Subcutaneous adipose tissue (tissue), 4 donors: ENCODE measurements at places on chromosomes 1 and 21. TPM values are rescaled to one million over a fixed set of nuclear protein-coding genes. Genes with fewer than 3 reads are reported as not detected.

AMIGO1 gene
- total RNA-seq: 2.8 TPM

CLIC6 gene
- total RNA-seq: 20.9 TPM

SLC44A3 gene
- 2.3 TPM for total RNA-seq

AMPD1 gene
- 0.51 TPM for total RNA-seq

SPEN gene
- 44.0 TPM for total RNA-seq

ZSWIM5 gene
- total RNA-seq: 0.94 TPM

SYT6 gene
- total RNA-seq: 0.19 TPM

ANKRD34A gene
- 0.34 TPM for total RNA-seq

EEIG2 gene
- 15.2 TPM for total RNA-seq

KLHDC9 gene
- total RNA-seq: 1.7 TPM

TIE1 gene
- 24.0 TPM for total RNA-seq

S100B gene
- total RNA-seq: 143 TPM

ATXN7L2 gene
- 3.0 TPM for total RNA-seq

GJB5 gene
- not detected for total RNA-seq

FAM131C gene
- not detected for total RNA-seq

APCS gene
- not detected for total RNA-seq

OR2L5 gene
- total RNA-seq: not detected

PRRX1 gene
- 84.1 TPM for total RNA-seq

SSX2IP gene
- total RNA-seq: 1.5 TPM

PRR9 gene
- total RNA-seq: not detected

AK2 gene
- total RNA-seq: 157 TPM

GNG4 gene
- total RNA-seq: not detected

CLCA4 gene
- not detected for total RNA-seq

OR2L13 gene
- not detected for total RNA-seq

KCNE1 gene
- 7.2 TPM for total RNA-seq

TOR1AIP2 gene
- total RNA-seq: 57.7 TPM

FBLIM1 gene
- 21.9 TPM for total RNA-seq

FAM163A gene
- total RNA-seq: not detected

NCMAP gene
- 0.33 TPM for total RNA-seq

RABIF gene
- total RNA-seq: 4.0 TPM

DMRTA2 gene
- not detected for total RNA-seq

PAQR6 gene
- total RNA-seq: not detected

PGLYRP3 gene
- total RNA-seq: not detected

LCE1B gene
- total RNA-seq: not detected

SPRTN gene
- 17.6 TPM for total RNA-seq

STPG1 gene
- total RNA-seq: 3.4 TPM

FAM72B gene
- total RNA-seq: 0.65 TPM

IFNLR1 gene
- total RNA-seq: 0.49 TPM

PLXNA2 gene
- 6.8 TPM for total RNA-seq

CTSE gene
- not detected for total RNA-seq

CHI3L2 gene
- 27.5 TPM for total RNA-seq

CCDC190 gene
- not detected for total RNA-seq

SV2A gene
- 0.51 TPM for total RNA-seq

ARHGEF10L gene
- total RNA-seq: 54.6 TPM

SELE gene
- not detected for total RNA-seq

SH2D2A gene
- 0.34 TPM for total RNA-seq

DR1 gene
- total RNA-seq: 28.3 TPM

OR2G6 gene
- total RNA-seq: not detected

OR10J1 gene
- total RNA-seq: not detected

ERICH3 gene
- not detected for total RNA-seq

MAN1C1 gene
- total RNA-seq: 11.0 TPM

SPRR2B gene
- total RNA-seq: not detected

OR2W3 gene
- not detected for total RNA-seq

LCE1C gene
- total RNA-seq: not detected

TRNP1 gene
- 2.1 TPM for total RNA-seq

SPRR2A gene
- not detected for total RNA-seq
